ENCODE measurements at places on chromosomes 4 and X.

DNA sequence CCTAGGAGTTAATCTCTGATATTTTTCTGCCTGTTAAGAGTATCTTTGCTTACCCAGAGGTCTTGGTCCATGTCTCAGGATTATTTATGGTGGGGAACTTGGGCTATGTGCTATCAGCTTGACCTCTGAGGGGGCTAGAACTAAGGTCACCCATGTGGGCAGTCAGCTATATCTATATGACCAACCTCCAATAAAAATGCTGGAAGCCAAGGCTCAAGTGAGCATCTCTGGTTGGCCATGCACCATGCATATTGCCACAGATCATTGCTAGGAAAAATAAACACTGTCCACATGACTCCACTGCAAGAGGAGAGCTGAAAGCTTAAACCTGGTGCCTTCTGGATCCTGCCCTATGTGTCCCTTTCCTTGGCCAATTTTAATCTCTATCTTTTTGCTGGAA lies 196.5 kb upstream of the SLC7A11 start:
- no peak for DNase-seq

DNA sequence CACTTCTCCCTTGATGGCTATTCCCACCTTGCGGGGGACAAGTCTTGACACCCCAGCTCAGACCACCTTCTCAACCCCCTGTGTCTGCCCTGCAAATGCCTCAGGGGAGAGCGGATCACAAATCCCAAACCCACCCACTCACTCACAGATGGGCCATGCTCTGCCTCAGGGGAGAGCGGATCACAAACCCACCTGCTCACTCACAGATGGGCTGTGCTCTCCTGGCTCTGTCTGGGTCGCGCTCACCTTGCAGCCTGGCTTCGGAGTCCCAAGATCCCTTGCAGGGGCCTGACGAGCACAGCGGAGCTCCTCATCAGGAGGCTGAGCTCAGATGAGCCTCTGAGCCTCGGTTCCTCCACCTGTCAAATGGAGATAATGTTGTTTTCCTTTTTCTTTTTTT lies 38.6 kb downstream of the HTRA3 start:
- DNase-seq: no peak

DNA sequence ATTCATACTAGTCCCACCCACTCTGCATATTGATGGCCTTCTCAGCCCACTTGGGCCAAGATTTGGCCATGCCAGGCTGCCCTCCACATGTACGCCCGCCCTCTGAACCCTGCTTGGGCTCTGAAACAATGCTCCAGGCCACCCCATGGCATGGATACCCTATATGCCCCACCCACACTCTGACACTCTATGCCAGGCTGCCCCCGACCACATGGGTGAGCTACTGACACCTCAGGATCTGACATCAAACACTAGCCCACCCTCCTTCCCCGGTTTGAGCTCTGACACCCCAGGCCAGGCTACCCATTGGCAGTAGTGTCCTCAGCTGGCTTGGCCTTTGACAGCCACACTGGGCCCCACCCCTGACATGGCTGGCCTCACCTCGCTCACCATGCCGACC lies 69.5 kb downstream of the HPRT1 start:
- no peak for DNase-seq

DNA sequence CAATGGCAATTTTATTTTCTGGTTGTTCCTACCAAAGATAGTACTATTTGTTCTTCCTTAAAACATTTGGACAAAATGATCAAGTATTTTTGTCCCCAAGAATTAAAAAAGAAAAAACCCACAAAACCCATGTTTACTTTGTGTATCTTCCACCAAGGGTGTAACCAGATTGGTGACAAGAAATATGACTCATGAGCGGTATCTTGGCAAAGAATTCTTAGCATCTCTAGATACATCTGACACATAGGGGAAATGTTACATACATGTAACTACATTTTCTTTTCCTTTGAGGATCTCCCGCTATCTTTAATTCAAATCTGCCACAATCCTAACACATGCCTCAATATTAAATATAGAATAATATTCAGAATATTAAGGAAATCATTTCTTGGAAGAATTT lies 78.7 kb downstream of the WDFY3 start:
- DNase-seq: no peak

- DNase-seq: no peak
Measured at GRCh38 chrX:139702658-139703057, 5.3 kb downstream of the MCF2 start.

- DNase-seq: no peak
Measured at GRCh38 chr4:26086621-26087441, 172.8 kb downstream of the SMIM20 start.

DNA sequence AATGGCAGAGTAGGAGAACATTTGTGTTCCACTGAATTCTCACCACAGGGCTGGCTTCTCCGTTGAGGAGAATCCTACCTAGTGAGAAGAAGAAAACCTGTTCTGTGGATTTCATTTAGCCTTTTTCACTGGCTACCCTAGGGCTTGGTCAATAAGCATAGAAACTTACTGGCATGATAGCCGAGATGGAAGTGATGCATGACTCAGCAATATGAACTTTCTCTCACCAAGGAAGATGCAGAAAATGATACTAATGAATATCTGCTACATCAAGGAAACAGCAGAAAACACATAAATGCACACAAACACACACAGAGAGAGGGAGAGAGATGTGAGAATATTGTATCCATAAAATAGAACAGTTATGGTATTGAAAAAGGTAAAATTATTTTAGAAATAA lies 216.3 kb downstream of the HHIP start:
- no peak for DNase-seq
